ENCODE measurements at places on chromosomes 2 and 18.

- DNase-seq: no peak
Observed at GRCh38 chr2:30823452-30823851, 16.2 kb upstream of the CAPN13 start.

DNA sequence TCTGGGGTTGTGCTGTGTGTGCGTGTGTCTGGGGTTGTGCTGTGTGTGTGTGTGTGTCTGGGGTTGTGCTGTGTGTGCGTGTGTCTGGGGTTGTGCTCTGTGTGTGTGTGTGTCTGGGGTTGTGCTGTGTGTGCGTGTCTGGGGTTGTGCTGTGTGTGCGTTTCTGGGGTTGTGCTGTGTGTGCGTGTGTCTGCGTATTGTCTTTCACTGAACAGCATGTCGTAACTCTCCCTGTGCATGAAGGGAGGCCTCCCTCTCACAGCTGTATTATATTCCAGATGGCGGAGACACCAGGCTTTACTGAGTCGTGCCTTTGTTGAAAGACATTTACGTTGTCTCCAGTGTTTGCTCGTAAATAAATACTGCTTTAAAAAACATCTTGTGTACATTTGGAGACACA is 5.9 kb downstream of the ACKR3 start:
- no peak for DNase-seq

GRCh38 chr18:21805771-21806366 is 65.3 kb downstream of the MIB1 start:
- DNase-seq: no peak

DNA sequence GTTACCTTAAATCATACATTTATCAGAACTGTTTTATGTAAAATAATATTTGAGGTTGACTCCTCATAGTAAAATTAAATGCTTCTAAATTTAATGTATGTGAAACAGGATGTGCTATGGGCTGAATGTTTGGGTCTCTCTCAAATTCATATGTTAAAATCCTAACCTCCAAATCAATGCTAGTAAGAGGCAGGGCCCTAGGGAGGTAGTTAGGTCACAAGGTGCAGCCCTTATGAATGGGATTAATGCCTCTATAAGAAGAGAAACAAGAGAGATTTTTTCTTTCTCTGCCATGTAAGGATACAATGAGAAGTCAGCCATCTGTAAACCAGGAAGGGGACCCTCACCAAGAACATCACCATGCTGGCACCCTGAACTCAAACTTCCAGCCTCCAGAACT is 67.2 kb upstream of the ETAA1 start:
- no peak for DNase-seq

DNA sequence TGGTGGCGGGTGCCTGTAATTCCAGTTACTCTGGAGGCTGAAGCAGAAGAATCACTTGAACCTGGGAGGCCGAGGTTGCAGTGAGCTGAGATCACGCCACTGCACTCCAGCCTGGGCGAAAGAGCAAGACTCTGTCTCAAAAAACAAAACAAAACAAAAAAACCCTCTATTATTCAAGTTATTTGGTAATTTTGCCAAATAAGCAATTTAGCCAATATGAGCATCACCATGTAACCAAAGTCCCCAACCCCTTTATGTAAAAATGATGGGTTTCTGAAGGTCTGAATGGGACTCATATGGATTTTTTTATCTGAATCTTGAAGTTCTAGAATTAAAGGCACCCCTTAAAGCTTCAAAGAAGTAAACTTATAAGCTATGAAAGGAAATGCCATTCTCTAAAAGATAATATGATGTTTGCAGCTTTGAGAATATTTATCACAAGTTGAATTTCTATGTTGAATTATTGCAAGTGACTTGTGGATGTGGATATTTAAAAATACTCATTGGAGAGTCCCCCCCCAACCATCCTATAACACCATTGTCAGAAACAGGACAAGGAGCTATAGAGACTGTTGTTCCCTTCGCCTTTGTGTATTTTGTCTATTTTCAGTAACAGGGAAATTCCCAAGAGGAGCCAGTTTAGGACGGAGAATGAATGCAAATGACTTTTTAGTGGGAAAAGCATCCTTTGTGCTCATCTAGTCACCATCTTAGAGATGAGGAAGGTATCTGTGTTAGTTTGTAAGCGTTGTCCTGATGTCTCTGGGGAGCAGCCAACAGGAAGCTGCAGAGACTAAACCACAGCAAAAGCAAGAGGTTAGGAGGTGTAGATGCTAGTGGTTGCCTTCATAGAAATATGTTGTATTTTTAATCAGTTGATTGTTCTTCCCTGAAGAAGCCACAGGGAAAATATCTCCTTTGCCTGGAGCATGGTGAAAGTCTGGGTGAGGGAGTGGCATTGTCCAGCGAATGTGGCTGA is 68.3 kb downstream of the TET3 start:
- DNase-seq: no peak

DNA sequence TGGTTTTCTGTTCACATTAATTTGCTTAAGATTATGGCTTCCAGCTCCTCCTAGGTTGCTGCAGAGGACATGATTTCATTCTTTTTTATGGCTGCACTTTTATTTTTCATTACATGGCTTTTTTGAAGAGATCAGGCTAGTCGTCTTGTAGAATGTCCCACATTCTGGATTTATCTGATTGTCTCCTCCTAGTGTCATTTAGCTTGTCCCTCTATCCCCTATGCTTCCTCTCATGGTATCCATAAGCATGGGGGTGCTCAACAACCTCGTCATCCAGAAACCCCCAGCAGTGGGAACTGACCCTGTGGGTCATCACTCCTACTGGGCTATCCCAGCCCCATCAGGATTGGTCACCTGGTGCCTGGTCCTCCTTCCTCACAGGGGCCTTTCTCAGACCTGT is 49.6 kb downstream of the SERTAD2 start:
- DNase-seq: no peak

- no peak for DNase-seq
Observed at GRCh38 chr2:198518935-198519334, 714.5 kb downstream of the PLCL1 start.

DNA sequence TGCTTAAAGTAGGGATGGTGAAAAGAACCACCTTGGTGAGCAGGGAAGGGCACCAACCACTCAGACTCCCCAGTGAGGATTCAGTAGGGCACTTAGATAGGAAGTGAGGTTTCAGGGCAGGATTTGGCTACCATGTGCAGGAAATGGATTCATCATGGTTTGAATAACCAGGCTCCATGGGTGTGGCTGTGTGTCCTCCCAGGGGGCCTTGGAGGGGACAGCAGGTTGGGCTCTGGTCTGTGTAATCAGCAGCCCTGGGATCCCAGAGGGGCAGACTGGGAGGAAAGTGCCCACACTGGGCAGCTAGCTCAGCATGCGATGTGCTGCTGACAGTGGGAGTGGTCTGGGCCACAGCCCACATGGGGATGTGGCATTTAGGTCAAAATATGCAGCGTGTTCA is 224.6 kb downstream of the CELF4 start:
- DNase-seq: no peak

DNA sequence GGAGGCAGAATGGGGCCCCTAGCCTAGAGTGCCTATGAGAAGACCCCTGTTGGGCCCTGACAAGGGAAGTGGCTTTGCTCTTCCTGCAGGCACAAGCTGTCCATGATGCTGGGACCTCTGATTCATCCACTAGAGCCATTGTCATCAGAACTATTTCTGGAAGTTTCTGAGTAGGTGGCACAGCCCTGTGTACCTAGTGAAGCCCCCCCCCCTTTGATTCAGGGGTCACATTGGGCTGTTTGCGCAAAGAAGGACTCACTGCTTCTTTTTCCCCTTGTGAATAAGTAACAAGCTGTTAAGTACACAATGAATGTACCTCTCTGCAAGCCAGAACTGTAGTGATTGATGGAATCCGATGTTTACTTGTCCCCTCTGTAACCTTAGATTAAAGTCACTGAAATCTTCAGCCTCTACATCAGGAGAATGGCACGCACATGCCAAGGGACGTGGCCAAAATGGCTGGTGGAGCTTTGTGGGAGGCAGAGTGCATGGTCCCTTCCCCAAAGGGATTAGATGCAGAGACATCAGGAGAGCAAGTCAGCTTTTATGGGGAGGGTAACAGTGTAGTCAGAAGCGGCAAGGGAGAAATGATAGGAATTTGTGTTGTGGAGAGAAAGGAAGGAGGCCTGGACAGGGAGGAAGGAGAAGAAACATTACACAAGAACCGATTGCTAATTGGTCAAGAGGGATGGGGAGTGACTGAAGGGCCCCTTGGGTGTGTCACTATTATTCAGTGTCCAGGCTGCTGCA is 267.6 kb upstream of the RAB12 start:
- no peak for DNase-seq

GRCh38 chr2:109614715-109615636 is 812 bp downstream of the SOWAHC start:
- DNase-seq: no peak

DNA sequence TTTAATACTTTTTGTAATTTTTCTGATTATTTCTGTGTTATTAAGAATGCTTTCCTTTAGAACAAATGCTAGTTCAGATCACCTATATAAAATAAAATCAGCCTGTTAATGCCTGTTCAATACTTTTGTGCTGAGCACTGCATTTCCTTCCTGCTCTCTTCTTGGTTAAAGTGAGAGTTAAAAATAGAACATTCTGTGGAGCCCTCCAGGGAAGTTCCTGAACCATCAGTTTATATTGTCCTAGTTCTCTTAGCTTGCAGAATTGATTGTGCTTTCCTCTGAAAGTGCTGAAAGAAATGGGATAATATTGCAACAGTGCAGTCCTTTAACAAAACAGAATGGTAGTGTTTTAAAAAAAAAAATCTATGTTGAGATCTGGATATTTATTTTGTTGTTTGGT is 74.6 kb upstream of the UBXN4 start:
- no peak for DNase-seq
